RPMI8226 (cell line): ENCODE measurements at places on chromosomes 1 and 21.

DNA sequence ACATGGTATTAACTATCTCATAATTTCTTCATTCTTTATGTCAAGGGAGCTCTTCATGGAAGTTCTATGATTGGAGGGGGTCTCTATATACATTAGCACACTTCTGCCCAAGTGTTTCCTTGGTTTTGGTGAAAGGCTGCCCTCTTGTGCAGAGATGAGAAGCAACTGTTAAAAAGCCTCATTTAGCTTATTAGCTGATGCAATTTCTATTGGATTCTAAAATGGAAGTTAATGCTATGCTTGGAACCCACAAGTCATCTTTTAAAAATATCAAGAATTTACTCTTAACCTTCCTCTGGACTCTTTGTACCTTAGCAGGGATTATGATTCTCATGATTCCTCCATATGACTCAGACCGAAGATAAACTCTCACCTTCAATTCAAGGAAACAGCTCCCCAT is 328.9 kb downstream of the PTBP2 start:
- DNase-seq: no peak

- DNase-seq: peak; percentile 41
Measured at GRCh38 chr1:234968451-234968850, 160.2 kb downstream of the TOMM20 start.

DNA sequence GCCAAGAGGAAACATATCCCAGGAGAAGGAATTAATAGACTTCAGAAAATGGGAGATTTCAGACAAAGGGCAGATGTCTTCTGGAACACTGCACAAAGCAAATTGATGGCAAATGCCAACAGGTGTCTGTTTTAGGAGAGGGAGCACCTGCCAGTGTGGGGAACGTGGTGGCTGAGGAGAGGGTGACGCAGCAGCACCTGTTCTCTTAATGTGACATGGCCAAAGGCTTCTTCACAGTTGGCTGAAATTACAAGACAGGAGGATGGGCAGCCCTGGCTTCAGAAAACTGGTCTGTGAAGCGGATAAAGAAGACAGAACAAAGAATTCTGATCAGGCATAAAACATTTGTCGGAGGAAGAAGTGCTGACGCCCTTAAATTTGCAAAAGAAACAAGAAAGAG is 178.7 kb upstream of the RUNX1 start:
- DNase-seq: peak; percentile 96

GRCh38 chr1:206687251-206687914 is 2.7 kb downstream of the MAPKAPK2 start:
- no peak for DNase-seq

- no peak for DNase-seq
Measured at GRCh38 chr1:209895709-209896108, 42.3 kb upstream of the SYT14 start.

DNA sequence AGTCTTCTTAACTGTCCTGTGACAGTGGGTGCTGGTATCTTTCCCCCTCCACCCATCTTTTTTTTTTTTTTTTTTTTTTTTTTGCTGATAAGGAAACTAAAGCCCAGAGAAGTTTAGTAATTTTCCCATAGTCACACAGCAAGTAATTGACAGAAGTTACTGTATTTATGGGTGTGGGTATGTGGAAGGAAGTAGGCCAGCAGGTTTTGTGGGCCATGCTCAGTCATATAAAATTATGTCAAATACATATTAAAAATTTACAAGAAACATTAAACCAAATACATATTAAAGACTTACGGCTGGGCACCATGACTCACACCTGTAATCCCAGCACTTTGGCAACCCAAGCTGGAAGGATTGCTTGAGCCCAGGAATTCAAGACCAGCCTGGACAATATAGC is 51.5 kb downstream of the KAZN start:
- DNase-seq: no peak

DNA sequence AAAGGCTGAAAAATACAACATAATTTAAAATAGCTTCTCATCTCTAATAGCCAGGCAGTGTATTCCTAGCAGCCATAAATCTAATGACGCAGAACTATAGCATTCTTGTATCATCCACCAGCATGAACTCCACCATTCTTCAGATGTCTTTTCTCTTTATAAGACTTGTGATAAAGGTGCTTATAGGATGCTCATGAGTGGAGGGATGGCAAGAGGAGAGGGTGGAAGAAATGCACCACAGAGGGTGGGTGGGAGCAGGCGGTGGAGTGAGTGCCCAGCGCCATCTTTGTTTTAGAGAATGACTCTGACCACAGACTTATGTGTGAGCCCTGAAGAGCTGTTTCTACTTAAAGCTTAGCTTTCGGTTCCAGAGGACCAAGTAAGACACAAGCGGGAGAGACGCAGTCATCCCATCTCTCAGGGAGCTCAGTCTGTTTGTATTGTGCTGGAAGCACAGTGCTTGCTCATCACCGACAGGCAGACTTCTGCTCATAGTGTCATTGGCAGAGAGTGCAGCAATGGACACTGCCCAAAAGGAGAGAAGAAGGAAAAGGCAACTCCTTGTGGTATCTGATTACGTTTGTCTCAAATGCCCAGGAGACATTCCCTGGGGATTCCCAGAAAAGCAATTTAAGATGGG is 65.6 kb downstream of the KCNJ15 start:
- no peak for DNase-seq

DNA sequence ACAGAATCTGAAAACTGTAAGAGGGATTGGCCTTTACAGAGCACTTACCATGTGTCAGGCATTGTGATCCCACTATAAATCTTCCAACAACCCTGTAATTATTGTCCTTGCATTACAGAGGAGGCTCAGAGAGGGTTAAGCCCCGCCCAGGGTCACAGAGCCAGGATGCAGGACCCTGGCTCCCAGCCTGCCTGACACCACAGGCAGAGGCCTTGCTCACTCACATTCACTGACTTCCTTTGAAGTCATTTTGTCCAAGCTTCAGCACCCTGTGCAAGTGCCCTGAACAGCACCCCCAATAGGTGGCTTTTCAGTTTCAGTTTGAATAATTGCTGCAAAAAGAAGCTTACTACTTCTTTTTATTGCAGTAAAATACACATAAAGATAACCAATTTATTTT is 256.8 kb upstream of the NFIA start:
- no peak for DNase-seq

DNA sequence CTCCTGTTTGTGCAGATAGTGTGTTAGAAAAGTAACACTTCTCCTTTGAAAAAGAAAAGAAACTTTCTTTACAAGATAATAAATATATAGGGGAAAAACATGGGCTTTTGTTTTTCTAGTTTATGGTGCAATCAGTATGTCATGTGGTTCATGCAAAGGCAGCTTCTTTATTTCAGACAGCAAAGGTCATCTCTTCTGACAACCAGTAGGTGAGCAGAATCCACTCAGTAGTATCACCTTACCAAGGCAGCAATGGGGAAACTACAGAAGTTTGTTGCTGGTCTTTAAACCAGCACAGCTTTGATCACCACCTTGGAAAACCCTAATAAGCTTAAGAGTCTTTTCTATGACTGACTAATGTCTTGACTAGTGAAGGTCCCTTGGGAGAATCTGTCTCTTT is 13.0 kb upstream of the SAMSN1 start:
- no peak for DNase-seq

DNA sequence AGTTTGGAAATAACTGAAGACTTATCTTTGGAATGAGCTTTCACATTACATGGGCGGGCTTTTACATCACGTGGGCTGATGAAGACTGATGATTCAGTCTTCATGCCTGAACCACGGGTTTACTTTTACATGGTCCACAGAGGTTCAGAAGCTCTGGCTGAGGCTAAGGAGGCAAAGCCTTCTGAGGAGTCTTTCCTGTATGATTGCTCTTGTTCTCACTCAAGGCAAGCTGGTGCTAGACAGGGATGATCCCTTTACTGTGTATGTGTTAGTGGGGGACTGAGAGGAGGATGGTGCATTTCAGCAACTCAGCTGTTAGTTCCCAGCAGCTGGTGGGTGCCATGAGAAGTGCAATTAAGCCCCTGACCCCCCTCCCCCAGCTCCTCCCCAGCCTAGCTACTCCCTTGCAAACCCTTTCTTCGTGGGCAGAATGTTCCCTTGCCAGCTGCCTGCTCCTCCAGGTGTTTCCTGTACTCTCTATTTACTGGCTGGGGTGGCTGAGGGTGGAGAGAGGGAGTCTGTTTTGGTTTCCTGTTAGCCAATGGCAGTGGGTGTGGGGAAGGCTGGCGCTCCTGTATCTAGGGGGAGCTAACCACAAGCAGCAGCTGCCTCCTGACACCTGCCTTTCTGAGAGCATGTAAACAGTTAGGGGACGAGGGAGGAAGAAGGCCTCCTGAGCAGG is 15.4 kb downstream of the BTG2 start:
- peak; percentile 99 for DNase-seq

DNA sequence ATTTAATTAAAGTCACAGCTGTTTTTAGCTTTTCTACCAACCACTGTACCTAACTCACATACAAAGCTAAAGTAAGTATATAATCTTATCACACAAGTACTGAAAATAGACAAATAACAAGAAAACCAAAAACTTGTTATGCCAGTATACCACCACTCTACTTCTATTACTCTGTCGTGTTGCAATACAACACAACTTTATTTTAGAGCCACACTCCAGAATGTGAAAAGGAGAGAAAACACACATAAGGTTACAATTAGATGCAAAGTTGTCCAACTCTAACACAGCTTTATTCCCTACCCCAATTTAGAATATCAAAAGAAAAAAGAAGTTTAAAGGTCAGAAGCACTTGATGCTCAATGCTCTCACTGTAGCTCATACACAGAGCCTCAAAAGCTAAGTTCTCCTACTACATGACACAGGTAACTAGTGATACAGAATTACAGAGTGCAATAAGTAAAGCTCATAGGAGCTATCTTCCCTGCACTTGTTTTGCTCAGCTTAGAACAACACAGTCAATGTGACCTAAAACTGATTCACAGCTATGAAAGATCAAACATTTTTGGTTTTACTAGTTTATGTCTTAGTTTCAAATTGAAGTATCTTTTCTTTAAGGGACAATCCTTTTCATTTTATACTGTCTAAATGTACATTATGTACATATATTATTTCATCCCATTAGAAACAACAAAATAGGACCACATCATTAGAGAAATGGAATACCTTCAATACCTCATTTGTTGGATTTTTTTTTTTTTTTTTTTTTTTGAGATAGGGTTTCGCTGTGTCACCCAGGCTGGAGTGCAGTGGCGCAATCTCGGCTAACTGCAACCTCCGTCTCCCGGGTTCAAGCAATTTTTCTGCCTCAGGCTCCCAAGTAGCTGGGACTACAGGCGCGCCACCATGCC is 29.2 kb downstream of the EYA3 start:
- no peak for DNase-seq

DNA sequence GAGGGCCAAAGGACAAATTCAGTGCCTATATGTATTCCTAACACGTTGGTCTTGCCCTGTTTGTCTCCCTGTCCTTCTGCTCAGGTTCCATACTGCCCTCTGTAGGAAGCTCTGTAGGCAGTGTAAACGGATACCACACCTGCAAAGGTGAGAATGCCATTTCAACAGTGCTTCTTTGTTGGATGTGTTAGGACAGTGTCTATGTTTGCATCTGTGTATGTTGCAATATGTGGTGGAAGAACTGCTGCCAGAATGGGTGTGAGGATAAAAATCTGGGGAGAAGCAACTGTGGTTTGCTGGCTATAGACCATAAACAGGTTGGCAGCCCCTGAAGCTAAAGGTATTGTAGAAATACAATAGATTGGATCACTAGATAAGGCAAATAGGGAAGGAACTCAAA is 113.1 kb upstream of the BMP8A start:
- peak; percentile 64 for DNase-seq

DNA sequence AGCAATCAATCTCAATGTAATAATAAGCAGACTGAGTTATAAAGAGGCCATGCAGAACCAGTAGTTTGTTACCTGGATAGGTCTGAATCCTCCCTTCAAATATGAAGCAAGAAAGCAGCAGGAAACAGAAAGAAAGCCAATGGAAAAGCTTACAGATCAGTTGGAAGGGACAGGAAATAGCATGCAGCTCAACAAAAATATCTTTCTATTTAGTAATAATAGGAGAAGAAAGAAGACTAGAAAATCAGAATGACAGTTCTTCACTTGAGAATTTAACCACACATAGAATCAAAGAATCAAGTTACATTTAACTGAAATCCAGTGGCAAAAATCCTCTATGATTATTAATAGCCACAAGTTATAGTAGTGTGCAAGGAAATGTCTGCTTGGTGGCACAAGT is 194.4 kb downstream of the EIF4G3 start:
- no peak for DNase-seq

- DNase-seq: no peak
Measured at GRCh38 chr1:8660411-8660828, 157.0 kb downstream of the RERE start.

DNA sequence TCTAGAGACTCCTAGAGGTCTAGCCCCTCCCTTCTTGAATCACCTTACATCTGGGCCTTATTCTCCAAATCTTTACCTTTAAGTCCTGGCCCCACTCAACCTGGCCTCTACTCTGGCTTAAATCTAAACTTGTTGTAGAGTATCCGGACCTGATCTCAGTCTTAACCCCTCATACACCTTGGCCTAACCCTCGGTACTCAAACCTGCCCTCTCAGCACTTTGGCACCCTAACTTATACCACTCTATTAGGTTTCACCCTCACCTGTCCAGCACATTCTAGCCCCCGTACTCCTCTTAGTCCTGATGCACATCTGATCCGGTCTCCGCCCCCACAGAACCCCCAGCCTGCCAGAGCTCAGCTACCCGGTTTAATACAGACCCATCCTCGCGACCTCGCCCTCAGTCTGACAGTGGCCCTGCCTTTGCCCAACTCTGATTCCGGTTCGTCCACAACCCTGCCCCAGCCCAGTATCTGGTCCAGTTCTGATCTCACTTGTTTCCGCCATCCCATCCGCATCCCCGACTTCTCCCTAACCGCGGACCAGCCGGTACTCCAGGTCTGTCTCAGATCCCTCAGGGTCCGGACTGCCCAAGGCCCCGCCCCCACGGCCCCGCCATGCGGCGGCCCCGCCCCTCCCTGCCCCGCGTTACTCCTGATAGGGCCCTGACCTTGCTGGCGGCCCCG is 1.5 kb downstream of the TRIM62 start:
- no peak for DNase-seq

GRCh38 chr1:170071378-170071777 is 3.1 kb downstream of the KIFAP3 start:
- no peak for DNase-seq

GRCh38 chr1:220887202-220887519 is 7.9 kb downstream of the HLX start:
- DNase-seq: no peak

DNA sequence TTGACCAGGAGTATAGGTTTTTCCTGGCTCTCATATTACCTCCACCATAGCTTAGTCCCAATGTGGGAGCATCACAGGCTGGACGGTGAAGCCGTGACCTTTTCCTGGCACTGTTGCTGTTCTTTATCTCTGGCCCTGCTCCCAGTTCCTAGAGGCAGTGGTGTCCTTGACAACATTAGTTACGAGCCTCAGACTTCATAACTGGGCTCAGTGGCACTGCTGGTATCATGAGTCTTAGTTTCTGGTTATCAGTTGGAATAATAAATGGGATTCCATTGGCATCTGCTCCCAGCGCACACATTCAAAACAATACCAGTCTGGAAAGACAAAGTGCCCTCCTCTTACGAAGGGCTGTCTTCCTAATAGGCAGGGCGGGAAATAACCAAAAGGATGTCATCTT is 8.0 kb downstream of the RNPEP start:
- no peak for DNase-seq

GRCh38 chr1:208855403-208855802 is 611.2 kb upstream of the PLXNA2 start:
- DNase-seq: no peak
